ENCODE measurements at places on chromosomes 2 and 18.

DNA sequence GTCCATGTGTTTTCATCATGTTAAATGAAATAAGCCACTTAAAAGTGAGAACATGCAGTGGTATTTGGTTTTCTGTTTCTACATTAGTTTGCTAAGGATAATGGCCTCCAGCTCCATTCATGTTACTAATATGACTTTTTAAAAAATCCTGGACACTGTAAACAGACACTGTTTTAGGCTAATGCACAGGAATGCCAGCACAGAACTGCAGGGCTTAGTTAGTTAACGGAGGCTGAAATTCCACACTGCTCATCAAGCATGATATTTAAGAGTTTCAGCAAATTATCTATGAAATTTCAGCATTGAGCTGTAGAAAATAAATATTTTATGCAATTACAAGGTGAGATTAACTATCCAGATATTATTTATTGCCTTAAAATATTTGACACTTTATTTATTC is 42.5 kb upstream of the PAX3 start:
- no peak for DNase-seq

GRCh38 chr2:19874726-19875125 is 27.1 kb downstream of the TTC32 start:
- DNase-seq, result no peak

GRCh38 chr2:145288650-145289496 is 769.0 kb upstream of the ZEB2 start:
- no peak for DNase-seq

GRCh38 chr2:33321236-33321771 is 155.1 kb upstream of the RASGRP3 start:
- DNase-seq, result no peak

- no peak for DNase-seq
Observed at GRCh38 chr2:24509840-24510239, 18.8 kb downstream of the NCOA1 start.

GRCh38 chr2:117960231-117960630 is 53.6 kb downstream of the CCDC93 start:
- DNase-seq, result no peak

DNA sequence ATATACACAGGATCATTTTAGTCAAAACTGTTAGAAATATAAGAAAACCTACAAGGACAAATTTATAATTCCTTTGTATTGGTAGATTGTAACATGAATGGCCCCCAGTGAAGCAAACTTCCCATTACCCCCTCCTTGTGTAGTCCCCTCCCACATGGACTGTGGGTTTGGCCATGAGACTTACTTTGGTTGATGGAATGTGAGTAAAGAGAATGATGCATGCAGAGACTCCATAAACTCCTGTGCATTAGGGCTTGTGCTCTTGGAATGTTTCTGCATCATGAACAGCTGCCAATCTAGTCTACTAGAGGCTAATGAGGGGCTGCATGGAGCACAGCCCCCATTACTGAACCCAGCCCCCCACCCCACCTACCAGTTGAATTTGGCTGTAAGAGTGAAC is 8.3 kb upstream of the TGFA start:
- no peak for DNase-seq

DNA sequence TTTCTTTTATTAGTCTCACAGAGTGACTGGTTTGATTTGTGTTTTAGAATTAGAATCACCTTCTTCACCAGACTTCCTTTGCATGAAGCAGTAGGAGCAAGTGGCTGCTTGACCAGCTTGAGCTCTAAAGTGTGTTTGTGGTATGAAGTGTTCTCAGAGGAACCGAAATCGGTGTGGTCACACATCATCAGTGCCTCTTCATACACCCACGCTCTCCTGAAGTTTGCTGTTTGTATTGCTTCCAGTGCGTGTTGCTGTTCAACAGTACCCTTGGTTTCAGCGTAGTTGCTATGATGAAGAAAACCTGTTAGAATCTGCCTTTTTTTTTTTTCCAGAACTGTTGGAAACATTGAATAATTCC is 77.9 kb downstream of the LIMS1 start:
- DNase-seq, result no peak

- DNase-seq, result no peak
Observed at GRCh38 chr2:148560496-148560895, 84.1 kb upstream of the EPC2 start.

DNA sequence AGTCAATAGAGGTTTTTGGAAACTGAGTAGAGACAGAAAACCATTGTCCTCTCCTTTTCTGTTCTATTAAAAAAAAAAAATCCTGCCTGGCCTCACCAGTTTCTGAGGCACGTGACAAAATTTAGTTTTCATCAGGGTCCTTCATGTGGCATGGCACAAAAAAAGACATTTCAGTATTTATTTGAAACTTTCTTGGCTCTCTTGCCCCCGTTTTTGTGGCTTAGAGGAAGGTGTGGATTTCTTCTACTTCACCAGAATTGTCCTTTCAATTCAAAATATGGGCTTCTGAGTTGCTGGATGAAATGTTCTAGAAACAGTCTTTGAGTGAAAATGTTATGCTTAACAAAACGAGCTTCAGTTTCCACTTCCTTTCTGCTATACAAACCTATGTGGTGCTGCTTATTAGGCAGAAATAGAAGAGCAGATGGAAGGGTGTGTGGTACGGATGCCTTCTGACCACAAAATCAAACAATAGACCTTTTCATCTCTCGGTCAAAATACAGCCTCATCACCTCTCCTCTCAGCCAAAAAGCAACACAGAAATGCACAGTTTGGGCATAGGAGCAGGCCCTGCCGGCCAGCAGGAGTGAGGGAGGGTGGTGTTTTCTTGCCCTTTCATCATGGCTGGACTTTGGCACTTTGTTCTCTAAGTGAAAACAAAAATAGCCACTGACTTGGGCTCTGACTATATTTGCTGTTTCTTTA is 89.2 kb downstream of the SH3RF3 start:
- DNase-seq, result no peak

GRCh38 chr2:241146286-241146685 is 3.0 kb downstream of the PASK start:
- DNase-seq, result no peak

- DNase-seq, result peak; percentile 42
Observed at GRCh38 chr2:69565431-69565839, 78.1 kb downstream of the AAK1 start.

DNA sequence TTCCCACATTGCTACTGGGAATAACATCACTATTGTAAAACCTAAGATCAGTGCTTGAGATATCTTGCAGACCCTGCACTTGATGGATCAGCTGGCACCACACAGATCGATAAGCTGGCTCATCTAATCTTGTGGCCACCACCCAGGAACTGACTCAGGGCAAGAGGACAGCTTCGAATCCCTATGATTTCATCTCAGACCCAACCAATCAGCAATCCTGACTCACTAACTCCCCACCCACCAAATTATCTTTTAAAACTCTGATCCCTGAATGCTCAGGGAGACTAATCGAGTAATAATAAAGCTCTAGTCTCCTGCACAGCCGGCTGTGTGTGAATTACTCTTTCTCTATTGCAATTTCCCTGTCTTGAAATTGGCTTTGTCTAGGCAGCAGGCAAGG is 11.3 kb upstream of the TEX44 start:
- DNase-seq, result no peak

DNA sequence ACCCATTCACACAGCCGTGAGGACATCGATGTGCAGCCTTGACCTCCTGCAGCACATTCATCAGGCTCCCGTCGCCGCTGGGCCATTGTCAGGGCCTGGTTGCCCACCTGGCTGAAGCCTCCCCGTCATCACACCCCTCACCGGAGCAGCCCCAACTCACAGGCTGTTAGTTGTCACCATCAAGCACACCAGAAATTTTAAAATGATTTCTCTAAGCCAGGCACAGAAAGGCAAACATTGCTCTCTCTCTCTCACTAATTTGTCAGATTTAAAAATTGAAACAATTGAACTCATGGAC is 167.1 kb downstream of the RTP5 start:
- DNase-seq, result no peak

DNA sequence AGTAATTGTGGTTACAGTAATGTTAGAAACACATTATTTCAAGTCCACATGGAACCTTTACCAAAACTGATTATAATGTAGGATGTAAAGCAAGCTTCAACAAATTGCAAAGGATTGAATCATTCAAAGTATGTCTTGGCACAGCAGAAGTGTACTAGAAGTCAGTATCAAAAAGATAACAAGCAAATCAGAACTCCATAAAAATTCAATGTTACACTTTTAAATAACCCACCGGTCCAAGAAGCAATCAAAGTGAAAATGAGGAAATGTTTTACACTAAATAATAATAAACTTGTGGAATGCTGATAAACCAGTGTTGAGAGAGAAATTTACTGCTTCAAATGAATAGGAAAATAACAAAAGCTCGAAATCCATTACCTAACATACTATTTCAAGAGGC is 47.7 kb downstream of the TTC21B start:
- DNase-seq, result no peak

- DNase-seq, result no peak
Observed at GRCh38 chr2:68282811-68283418, 30.6 kb upstream of the PPP3R1 start.

- no peak for DNase-seq
Observed at GRCh38 chr2:27291865-27292264, 9.6 kb downstream of the TRIM54 start.

GRCh38 chr2:105194022-105194675 is 47.4 kb upstream of the GPR45 start:
- no peak for DNase-seq

GRCh38 chr2:71226096-71226964 is 573 bp downstream of the PAIP2B start:
- DNase-seq, result no peak

DNA sequence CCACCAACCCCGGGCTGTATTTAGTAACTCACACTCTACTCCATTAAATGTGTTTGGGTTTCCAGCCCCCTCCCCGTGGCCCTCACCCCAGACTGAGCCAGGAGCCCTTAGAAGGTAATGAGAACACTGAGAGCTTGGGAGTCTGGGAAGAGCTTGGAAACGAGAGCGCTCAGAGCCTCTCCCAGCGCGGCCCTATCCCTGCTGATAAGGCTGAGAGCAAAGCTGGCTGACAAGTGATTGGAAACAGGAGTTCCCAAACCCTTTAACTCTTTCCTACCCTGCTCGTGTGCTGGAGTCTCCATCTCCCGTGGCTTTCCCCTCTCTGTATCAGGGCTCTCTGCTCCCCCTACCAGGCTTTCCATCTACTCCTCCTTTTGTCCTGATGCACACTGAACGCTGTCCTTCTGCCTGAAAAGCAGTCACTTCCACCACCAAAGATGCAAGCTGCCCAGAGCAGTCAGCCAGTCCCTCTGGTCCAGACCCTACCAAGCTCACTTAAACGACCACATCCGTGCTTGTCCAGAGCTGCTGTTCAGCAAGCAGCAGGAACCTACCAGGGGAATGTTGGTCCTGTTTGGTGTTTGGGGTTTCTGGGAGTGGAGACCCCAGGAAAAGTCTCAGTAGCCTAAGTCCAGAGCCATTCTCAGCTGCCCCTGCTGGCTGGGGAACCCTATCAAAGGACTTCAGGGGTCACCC is 100.0 kb upstream of the PKDCC start:
- DNase-seq, result no peak

DNA sequence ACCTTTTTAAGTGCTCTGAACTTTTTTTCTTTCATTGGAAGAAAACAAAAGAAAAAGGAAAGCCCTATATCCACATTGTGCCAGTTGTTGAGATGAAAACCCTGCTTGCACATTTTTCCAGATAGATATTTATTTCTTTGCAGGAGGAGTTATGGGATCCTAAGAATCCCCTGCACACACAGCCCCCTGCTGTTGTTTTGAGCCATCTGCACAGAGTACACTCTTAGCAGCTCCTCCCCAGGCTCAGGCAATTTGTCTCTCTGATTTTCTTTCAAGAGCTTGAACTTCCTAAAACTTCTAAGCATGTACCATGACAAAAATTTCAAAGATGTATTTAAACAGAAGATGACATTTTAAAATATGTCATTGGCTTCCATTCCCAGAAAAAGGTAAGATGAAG is 436.9 kb downstream of the METTL4 start:
- DNase-seq, result no peak

GRCh38 chr2:196182439-196183171 is 11.2 kb upstream of the STK17B start:
- no peak for DNase-seq

GRCh38 chr2:152555048-152555447 is 162.2 kb downstream of the PRPF40A start:
- DNase-seq, result no peak

GRCh38 chr2:157395811-157396210 is 48.1 kb downstream of the CYTIP start:
- no peak for DNase-seq

- no peak for DNase-seq
Observed at GRCh38 chr2:176187899-176188773, at the start of gene HOXD1. HOXD1 (plus strand) TSS chr2:176188668; CDS start chr2:176188802, 134 bp downstream.

DNA sequence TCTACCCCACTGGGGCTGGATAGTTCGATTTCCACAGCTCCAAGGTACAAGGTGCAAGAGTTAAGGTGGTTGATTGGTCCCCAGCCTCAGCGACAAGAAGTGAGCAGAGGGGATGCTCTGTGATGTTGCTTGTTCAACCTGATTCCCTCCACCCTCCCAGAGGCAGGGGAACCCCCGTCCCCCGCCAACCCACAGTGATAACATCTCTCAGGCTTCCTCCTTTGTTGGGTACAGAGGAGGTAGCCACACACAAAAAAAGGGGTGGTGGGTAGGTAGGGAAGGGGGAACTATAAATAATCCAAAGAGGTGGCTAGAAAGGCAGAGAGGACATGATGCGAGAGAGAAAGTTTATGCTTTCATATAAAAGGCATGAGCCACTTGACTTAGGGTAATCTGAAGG is 192.9 kb upstream of the POU3F3 start:
- no peak for DNase-seq

DNA sequence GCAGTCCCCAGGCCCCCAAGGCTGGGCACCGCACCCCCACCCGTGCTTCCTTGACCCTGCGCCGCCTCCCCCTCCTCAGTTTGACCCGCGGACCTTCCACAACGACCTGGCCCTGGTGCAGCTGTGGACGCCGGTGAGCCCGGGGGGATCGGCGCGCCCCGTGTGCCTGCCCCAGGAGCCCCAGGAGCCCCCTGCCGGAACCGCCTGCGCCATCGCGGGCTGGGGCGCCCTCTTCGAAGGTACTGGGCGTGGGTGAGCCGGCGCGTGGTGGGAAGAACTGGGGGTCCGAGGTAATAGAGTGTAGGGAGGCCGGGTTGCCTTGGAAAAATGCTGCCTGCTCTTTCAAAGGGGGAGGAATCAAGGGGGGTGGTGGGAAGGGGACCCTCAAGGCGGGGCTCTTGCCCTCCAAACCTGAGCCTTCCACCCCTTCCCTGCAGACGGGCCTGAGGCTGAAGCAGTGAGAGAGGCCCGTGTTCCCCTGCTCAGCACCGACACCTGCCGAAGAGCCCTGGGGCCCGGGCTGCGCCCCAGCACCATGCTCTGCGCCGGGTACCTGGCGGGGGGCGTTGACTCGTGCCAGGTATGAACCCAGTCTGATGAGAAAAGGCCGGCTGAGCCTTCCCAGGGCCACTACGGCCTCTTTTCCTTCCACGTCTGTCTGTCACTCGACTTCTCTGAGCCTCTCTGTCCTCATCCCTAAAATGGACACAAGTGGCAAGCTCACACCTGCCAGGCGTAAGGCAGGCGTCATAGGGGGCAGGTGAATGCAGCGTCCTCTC is 2.6 kb downstream of the PRSS56 start:
- no peak for DNase-seq

GRCh38 chr2:191114403-191114886 is 36.3 kb downstream of the STAT4 start:
- peak; percentile 11 for DNase-seq
